Large intestine (tissue), 12 donors: ENCODE measurements at places on chromosomes 6 and 20. TPM values are rescaled to one million over a fixed set of nuclear protein-coding genes. Genes with fewer than 3 reads are reported as not detected.

Gene TFAP2D
- not detected for polyA plus RNA-seq

GRCh38 chr6:157800420-157801237, 22.4 kb upstream of the SNX9 start:
- DNase-seq = no peak

DNA sequence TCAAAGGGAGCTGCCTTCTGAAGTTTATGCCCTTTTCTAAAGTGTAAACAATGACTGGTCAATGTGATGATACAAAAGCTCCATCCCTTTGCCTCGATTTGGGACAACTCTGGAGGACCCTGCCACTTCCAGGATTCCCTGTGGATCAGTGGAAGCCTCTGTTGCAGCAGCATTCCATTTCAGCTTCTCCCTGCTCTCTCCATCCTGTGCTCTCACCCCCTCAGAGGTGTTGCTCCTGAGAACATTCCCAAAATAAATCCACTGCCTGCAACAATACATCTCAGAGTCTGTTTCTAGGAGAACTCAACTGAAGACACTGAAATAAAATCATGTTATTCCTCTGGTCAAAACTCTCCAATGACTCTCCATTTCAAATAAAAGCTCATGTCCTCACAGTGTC, 263.6 kb downstream of the HACE1 start:
- DNase-seq = no peak

DNA sequence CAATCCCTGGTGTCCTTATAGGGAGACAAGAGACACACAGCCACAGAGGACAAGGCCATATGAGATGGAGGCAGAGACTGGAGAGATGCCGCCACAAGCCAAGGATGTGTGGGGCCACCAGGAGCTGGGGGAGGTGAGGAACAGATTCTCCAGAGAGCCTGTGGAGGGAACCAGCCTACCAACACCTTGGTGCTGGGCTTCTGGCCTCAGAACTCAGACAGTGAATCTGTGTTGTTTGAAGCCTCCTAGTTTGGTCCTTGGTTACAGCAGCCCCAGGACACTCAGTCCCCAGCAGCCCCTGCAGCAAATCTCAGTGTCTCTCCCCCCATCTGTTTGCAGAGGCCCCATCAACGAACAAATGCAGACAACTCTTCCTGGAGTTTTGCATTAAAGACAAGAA, 73.2 kb upstream of the BHLHE23 start:
- DNase-seq = no peak

GRCh38 chr6:29964518-29964886, 22.2 kb downstream of the HLA-A start:
- DNase-seq = no peak

DNA sequence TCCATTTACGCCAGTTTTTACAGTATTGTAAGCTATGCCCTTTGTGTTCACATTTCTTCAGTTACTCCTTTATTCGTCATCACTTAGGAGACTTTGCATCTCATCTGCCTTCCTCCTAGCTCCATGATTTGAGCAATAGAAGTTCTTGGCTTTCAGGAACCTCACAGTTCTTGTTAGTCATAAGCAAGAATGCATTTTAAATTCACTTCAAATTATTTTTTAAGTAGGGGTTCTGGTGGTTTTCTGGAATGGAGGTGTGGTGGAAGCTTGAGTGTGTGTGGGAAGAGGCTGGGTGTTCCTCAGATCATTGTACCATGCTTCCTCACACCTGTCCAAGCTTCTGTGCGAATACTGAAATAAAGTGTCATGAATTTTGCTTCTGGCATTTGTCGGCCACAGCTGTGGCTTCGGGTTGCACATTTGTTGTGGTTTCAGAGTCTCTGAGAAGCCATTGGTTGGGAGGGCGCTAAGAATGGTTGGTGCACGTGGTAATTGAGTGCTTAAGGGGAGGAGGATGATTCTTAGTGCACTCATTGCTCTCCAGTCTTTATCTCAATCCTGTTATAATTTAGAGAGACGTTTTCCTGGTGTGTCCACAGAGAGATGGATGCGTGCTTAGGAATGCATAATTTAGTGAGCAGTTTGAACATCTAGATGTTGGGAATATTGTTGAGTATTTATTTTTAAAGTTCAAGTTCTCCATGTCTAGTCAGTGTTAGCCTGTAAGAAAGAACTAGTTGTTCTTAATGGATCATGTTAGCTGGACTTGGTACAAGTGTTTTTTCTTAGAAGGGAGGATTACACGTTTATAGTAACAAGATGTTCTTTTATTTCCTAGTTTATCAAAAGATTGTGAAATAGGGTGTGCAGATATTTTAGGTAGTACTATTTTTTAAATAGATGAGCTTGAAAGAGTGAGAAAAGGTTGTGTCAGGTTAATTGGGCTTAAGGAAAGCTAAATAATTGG, 31.9 kb downstream of the FOXO3 start:
- no peak for DNase-seq

DNA sequence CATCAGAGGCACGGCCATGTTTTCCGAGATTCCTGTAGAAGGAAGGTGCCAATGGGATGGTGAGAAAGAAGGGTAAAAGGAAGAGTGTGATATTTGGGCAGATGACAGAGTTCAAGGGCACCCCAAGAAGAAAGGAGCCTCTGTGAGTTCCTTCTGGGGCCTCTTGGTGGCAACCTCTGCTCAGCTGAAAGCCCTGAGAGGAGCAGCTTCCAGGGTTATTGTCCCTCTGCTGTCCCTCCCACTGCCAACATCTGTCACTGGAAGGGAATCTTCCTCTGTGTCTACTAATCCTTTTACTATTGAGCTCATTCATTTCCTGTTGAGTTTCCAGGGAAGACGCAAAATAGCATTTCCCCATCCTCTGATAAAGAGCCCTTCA, 40.0 kb upstream of the KCNK16 start:
- DNase-seq = no peak
